ENCODE measurements at places on chromosomes 3 and 15. TPM values are rescaled to one million over a fixed set of nuclear protein-coding genes. Genes with fewer than 3 reads are reported as not detected.

Gene ATP8B4
- 0.75 TPM for total RNA-seq

Gene GOLGA8G
- not detected for total RNA-seq

Gene CPEB1
- 11.8 TPM for total RNA-seq

Gene GSK3B
- total RNA-seq, result 40.2 TPM

Gene EOGT
- total RNA-seq, result 77.2 TPM

Gene H1-8
- total RNA-seq, result not detected

Gene VGLL3
- total RNA-seq, result 14.5 TPM

Gene MOBP
- total RNA-seq, result not detected

Measured in aortic smooth muscle cell (primary cell).